ENCODE measurements at places on chromosomes 16 and 17.

GRCh38 chr16:49350265-49351095 lies 23.1 kb upstream of the C16orf78 start:
- no peak for DNase-seq

GRCh38 chr17:13114601-13115031 lies 96.8 kb upstream of the ELAC2 start:
- no peak for DNase-seq

GRCh38 chr17:80363120-80363515 lies 51.8 kb upstream of the ENDOV start:
- DNase-seq = no peak

GRCh38 chr17:21218101-21218500 lies 4.1 kb upstream of the TMEM11 start:
- no peak for DNase-seq

Measured in NCI-H2107 (cell line).